ENCODE measurements at places on chromosomes 7 and 10.
A peak's percentile ranks its signal among the peaks of the same experiment; 100 is the strongest.

DNA sequence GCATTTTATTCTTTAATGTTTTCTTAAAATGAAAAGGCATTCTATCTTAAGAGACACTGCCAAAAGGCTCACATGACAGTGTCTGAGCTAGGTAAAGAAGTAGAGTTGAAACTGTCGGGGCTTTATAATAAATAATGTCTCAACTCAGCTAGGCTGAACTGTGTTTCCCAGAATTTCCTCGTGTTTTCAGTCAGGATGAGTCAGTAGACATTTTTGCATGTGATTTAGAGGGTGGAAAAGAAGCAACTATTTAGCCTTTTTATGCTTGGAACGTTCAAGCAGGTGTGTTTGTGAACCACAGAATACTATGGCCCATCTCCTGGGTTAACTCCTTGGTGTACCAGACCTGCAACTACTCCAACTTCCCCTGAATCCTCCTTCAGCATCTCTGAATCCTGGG is 23.4 kb upstream of the LIPA start:
- no peak for DNase-seq

DNA sequence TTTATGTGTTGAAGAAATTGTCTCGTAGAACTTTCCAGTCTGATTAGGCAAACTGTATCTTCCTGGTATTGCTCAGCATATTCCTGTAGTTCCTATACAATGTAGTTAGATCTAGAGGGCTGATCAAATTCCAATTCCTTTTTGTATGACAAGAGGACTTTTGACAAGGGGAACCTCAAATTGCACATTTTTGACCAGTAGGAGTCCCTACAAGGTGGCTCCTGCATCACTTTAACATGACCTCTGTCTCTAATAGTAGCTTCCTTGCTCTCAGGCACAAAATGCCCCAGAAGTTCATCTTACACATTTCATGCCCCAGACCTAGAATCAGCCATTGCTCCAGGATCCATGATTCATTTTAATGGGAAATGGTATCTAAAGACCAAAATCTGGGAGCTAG is 18.7 kb downstream of the HERPUD2 start:
- DNase-seq = no peak

- DNase-seq = no peak
These were observed 61.8 kb upstream of the C10orf90 start for GRCh38 chr10:126732308-126732707.

DNA sequence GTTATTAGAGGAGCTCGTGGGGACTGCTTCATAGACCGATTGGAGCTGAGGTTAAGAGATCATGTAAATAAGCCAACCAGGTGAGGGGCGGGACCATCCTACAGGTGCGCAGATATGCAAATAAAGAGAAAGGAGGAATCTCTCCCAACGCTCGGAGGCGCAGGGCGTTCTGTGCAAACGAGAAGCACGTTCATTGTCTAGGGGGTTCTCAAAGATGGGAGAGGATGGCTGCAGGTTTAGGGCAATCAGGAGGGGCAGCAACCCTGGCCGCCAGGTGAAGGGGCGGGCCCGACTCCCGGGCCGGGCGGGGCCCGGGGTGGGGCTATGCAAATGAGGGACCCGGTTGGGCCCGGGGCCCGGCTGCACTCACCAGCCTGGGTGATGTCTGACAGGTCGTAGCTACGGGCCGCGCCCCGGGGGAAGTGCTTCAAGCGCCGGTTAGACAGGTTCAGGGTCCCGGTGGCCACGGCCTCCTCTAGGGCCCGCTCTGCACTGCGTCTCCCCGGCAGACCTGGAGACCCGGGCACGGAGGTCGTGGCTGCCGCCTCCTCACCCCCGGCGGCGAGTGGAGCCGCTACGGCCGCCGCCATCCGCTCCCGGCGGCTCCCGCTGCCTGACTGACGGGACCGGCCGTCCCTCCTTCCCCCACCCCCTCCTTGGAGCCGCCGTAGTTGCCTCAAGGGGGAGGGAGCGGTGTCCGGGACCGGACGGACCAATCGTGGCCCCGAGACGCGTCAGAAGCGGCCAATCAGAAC is at the start of gene LRCH4:
LRCH4 (minus strand) TSS at position 619 of the 755 bp plus-strand sequence; CDS start at position 590, 29 bp downstream.
- peak; percentile 95 for DNase-seq

- no peak for DNase-seq
These were observed 40.9 kb downstream of the CDH23 start for GRCh38 chr10:71437537-71438092.

GRCh38 chr7:66326501-66327215 is 121.5 kb downstream of the TPST1 start:
- DNase-seq = peak; percentile 36

All from HTR-8/SVneo (cell line).